DND-41 (cell line): ENCODE measurements at places on chromosomes 11 and 22.

DNA sequence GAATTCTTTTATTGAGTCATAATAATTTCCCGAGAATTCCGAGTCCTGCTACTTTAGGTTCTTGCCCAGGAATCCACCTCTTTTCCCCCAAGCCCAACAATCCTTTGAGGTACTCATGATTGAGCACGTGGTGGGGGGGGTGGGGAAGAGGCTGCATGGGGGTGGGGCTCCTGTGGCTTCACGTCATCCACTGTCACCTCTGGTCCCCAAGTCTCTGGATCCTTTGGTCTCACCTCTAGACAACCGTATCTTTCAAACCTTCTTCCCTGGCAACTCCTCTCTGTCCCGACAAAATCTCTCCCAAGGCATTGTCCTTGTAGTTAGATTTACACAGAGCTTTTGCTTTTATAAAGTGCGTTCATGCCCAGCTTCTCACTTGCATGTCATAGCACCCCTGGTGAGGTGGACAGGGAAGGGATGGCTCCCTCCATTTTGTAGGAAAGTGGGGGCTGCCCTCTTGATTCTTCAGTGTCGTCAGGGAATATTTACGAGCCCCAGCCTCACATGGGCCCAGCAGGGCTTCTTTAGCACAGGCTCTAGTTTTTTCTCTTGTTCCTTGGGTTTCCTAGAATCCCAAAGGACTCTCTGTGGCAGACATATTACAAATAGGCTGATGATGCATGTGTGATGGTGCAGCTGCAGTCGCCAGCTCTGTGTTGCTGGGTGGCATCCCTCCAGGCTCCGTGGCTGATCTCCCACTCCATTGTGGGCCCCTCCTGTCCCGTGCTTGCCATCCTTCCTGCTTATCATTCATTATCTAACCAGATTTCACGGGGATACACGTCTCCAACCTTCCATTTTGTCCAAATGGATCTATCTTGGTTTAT is 8.4 kb downstream of the UCP3 start:
- no peak for DNase-seq
- H3K27ac ChIP-seq = no peak overlapping the region
- no peaks in the 10 kb centered on the region for H3K36me3 ChIP-seq
- H3K27me3 ChIP-seq = no peaks in the 10 kb centered on the region

DNA sequence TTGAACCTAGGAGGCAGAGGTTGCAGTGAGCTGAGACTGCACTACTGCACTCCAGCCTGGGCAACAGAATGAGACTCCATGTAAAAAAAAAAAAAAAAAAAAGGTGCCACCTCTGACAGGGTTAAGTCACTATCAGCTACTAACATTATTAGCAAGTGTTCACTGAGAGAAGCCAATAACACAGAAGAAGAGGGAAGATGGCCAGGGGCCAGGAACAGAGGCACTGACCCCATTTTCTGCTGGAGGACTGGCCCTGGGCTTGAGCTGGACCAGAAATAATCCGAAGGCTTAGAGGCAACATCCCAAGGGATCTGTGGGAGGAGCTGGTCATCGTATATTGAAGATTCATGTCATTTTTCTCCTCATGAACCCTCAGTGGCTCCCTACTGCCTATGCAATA is 5.0 kb downstream of the SLC5A1 start:
- no peak overlapping the region for H3K4me3 ChIP-seq
- peaks cover 27% of the 10 kb centered on the region for H3K27me3 ChIP-seq
- no peaks in the 10 kb centered on the region for H3K36me3 ChIP-seq
- DNase-seq = no peak

GRCh38 chr22:19991645-19992451 is 24.8 kb downstream of the ARVCF start:
- DNase-seq = no peak
- H3K4me3 ChIP-seq = no peak overlapping the region
- no peaks in the 10 kb centered on the region for H3K36me3 ChIP-seq
- H3K27ac ChIP-seq = no peak overlapping the region

GRCh38 chr11:31640611-31641010 is 131.0 kb downstream of the ELP4 start:
- H3K4me1 ChIP-seq = no peaks in the 10 kb centered on the region
- no peaks in the 10 kb centered on the region for H3K36me3 ChIP-seq
- no peak for DNase-seq

- no peak overlapping the region for H3K4me3 ChIP-seq
- peaks cover 19% of the 10 kb centered on the region for H3K27me3 ChIP-seq
- no peak for DNase-seq
- no peak overlapping the region for H3K27ac ChIP-seq
These were observed 219.7 kb downstream of the BARX2 start for GRCh38 chr11:129595038-129595962.

GRCh38 chr22:43136255-43136654 is 6.9 kb downstream of the MCAT start:
- no peak overlapping the region for H3K4me3 ChIP-seq
- H3K4me1 ChIP-seq = peaks cover 7% of the 10 kb centered on the region
- peaks cover 84% of the 10 kb centered on the region for H3K36me3 ChIP-seq
- no peak overlapping the region for H3K27ac ChIP-seq

- no peaks in the 10 kb centered on the region for H3K36me3 ChIP-seq
- H3K27ac ChIP-seq = no peak overlapping the region
- H3K4me1 ChIP-seq = no peaks in the 10 kb centered on the region
- no peak for DNase-seq
- H3K4me3 ChIP-seq = no peak overlapping the region
These were observed 102.7 kb upstream of the SEZ6L start for GRCh38 chr22:26066534-26066933.

DNA sequence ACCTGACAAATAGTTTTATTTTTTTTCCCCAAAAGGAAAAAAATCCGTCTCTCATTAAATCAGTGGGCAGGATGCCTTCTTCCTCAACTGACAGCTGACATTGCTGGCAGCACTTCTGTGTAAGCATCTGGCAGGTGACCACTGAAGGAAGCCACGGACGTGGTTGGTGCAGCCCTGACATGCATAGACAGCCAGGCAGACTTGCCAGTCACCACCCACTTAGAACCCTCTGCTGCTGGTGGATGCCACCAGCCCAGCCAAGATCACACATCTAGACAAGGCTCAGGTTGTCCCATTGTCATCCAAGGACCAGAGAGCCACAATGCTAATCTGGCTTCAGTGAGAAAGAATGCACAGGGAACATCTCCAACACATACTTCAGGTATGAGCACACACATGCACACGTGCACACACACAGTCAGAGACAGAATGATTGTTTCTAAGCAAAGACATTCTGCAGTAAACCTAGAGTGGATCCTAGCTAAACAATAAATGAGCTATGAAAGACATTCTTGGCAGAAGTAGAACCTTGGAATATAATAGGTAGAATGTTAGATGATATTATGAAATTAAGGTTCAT is 49.8 kb upstream of the BMAL1 start:
- H3K27me3 ChIP-seq = peaks cover 24% of the 10 kb centered on the region
- no peaks in the 10 kb centered on the region for H3K36me3 ChIP-seq
- H3K4me3 ChIP-seq = no peak overlapping the region
- no peak for DNase-seq

GRCh38 chr11:76267556-76267955 is 61.3 kb upstream of the WNT11 start:
- H3K27me3 ChIP-seq = peaks cover 3% of the 10 kb centered on the region
- H3K36me3 ChIP-seq = no peaks in the 10 kb centered on the region
- no peak overlapping the region for H3K27ac ChIP-seq
- H3K4me3 ChIP-seq = no peak overlapping the region
- H3K4me1 ChIP-seq = no peaks in the 10 kb centered on the region
- DNase-seq = no peak

DNA sequence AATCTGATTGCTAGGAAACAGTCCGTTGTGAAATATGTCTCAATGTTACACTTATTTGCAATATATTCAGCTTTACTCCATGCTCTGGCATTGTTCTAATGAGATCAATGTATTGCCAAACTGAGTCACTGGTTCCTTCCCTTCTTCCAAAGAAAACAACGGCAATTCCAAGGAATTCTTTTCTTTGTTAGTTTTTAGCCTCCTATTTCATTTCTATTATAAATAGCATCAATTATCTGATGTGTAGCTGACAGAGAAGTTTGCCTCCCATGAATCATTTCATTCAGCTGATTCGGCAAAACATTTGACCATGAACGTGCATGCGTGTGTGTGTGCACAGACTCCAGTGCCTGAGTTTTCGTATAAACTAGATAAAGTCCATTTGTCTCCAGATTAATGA is 346.8 kb downstream of the ETS1 start:
- no peak for DNase-seq
- no peak overlapping the region for H3K4me3 ChIP-seq
- no peak overlapping the region for H3K27ac ChIP-seq
- H3K27me3 ChIP-seq = no peaks in the 10 kb centered on the region
- H3K36me3 ChIP-seq = no peaks in the 10 kb centered on the region
- H3K4me1 ChIP-seq = peaks cover 15% of the 10 kb centered on the region

DNA sequence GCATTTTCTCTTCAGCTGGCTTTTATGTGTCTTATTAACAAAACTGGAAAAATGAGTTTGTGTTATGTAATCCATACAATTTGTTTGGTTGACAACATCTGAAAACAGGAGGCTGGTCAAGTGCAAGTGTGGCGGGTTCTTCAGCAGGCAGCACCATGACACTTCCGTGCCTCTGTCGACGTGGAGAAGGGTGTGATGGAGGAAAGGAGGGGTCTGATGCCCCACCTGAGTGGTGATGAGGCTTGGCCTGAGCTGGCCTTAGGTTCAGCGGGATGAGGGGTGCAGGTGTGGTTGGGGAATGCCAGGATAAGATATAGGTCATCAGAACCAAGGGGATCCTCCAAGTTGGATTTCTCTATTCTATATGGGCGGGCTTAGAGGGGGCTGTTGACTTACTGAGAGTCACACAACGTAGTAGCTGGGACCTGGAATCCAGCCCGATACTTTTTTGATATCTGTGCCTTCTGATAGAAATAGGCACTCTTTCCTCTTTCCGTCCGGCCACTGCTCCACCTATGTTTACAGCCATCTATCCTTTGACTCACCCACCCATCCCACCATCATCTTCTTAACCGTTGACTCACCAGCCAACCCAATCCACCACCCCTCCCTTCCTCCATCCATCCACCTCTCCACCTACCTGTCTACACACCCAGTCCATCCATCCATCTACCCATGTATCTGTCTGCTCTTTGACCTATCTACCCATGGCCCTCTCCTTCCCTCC is 29.0 kb downstream of the SHANK3 start:
- no peak overlapping the region for H3K27ac ChIP-seq
- H3K4me3 ChIP-seq = no peak overlapping the region
- DNase-seq = no peak
- no peaks in the 10 kb centered on the region for H3K36me3 ChIP-seq

DNA sequence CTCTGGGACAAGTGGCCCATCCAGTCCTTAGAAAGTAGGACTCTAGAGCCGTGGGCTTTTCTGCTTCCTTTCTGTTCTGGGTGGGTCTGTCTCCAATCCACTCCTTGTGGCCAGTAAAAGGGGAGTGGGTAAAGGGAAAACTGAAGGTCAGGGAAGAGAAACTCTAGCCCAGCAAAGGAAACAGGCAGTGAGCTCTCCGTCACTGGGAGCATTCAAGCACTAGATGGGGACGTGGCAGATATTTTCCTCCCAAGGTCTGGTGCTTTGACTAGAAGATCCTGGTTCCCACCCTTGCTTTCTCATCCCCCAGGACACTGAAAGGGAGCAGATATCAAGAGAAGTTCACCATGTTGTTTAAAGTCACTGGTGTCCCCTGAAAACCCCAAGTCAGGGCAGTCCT is 42.2 kb downstream of the MACROD1 start:
- H3K4me3 ChIP-seq = no peak overlapping the region
- H3K4me1 ChIP-seq = no peaks in the 10 kb centered on the region
- no peaks in the 10 kb centered on the region for H3K36me3 ChIP-seq
- no peak for DNase-seq
- no peaks in the 10 kb centered on the region for H3K27me3 ChIP-seq
- H3K27ac ChIP-seq = no peak overlapping the region

DNA sequence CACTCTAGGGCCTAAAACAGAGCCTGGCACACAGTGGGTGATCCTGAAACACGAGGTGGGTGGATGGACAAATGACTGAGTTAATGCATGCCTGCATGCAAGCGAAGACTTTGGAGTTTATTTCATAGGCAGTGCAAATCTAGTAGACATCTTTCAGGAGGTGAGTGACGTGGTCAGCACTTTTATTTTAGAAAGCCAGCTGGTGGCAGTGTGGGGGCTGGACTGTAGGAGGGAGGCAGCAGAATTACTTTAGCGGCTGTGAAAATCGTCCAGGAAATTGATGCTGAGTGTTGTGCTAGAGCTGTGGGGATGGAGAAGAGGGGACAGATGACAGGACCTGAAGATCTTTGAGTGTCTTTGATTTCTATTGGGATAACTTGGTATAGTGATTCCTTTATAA is 47.1 kb downstream of the BMAL1 start:
- no peak for DNase-seq
- H3K4me1 ChIP-seq = no peaks in the 10 kb centered on the region
- H3K27me3 ChIP-seq = no peaks in the 10 kb centered on the region
- H3K36me3 ChIP-seq = no peaks in the 10 kb centered on the region

DNA sequence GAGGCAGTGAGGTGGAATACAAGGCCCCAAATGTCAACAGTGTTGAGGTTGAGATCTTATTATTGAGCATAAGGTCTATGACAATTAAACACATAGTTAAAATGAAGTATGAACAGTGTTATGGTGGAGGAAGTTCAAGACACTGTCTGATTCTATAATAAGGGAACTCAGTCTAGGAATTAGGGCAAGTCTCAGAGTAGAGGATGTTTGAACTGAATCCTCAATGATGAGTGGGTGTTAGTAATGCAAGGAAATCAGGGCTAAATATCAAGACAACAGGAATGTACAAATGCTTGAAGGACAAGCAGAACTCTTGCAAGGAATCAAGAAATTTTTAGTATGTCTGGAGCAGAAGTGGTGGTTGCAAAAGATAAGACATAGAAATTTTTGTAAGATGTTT is 53.0 kb downstream of the CWC15 start:
- H3K27me3 ChIP-seq = peaks cover 2% of the 10 kb centered on the region
- no peak for DNase-seq
- H3K36me3 ChIP-seq = no peaks in the 10 kb centered on the region
- H3K27ac ChIP-seq = no peak overlapping the region

GRCh38 chr22:34973016-34973415 is 92.9 kb upstream of the ISX start:
- H3K36me3 ChIP-seq = no peaks in the 10 kb centered on the region
- H3K27ac ChIP-seq = no peak overlapping the region
- no peak for DNase-seq
- H3K4me3 ChIP-seq = no peak overlapping the region
- no peaks in the 10 kb centered on the region for H3K4me1 ChIP-seq
- no peaks in the 10 kb centered on the region for H3K27me3 ChIP-seq

DNA sequence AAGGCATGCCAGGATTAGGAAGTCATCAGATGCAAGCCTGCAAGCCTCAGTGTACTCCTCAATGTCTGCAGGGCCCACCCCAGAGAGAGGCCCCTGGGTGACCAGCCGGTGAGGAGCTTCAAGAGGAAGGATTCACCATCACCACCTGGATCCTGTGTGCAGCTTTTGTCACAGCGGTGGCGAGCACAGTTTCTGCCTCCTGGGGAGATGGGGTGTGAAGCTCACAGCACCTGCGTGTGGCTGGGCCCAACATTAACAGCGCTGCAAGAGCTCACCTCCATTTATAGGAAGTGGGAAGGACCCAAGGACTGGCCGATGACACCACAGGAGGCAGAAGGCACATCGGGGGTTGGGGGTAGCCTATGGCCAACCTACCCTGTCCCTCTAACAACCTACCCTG is 235.3 kb downstream of the CTTN start:
- H3K27ac ChIP-seq = no peak overlapping the region
- no peaks in the 10 kb centered on the region for H3K36me3 ChIP-seq
- no peaks in the 10 kb centered on the region for H3K27me3 ChIP-seq
- H3K4me1 ChIP-seq = no peaks in the 10 kb centered on the region
- H3K4me3 ChIP-seq = no peak overlapping the region
